ENCODE measurements at places on chromosomes 5 and 9.

- DNase-seq, result no peak
Observed at GRCh38 chr5:65954200-65954599, 27.8 kb downstream of the ERBIN start.

- DNase-seq, result peak; percentile 10
Observed at GRCh38 chr5:56200971-56201666, 32.0 kb downstream of the ANKRD55 start.

DNA sequence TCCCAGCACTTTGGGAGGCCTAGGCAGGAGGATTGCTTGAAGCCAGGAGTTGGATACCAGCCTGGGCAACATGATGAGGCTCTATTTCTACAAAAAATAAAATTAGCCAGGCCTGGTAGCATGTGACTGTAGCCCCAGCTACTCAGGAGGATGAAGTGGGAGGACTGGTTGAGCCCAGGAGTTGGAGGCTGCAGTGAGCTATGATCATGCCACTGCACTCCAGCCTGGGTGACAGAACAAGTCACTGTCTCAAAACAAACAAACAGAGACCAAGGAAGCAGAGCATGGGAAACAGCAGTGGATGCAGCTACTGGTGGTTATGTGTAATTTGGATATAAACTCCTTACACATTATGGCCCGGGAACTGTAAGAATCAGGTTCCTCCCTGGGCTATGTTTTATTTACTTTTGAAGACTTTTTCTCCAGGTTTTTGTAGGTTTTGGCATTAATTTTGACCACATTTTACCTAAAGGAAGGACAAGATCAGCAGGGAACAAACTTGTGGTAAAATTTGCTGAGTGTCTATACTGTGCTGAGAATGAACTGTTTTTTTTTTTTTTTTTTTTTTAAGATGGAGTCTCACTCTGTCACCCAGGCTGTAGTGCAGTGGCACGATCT lies 8.3 kb downstream of the KIF2A start:
- DNase-seq, result no peak

- DNase-seq, result no peak
Observed at GRCh38 chr9:4024281-4024777, 275.5 kb downstream of the GLIS3 start.

GRCh38 chr5:83337453-83338035 lies 134.0 kb upstream of the VCAN start:
- no peak for DNase-seq

DNA sequence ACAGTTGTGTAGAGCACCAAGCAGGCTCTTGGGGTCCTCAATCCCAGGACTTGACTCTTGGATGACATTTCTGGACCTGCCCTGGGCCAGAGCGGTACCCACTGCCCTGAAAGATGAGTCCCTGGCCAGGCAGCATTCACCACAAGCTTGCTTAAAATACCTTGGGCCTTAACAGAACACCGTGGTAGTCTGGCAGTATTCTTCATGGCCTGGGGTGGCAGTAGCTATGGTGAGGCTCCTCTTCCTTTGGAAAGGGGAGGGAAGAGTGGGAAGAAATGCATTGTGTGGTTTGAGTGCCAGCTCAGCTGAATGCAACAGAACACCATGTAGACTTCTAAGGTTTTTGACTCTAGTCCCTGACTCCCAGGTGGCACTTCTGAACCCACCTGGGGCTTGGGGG lies 29.4 kb upstream of the IRGM start:
- DNase-seq, result no peak

DNA sequence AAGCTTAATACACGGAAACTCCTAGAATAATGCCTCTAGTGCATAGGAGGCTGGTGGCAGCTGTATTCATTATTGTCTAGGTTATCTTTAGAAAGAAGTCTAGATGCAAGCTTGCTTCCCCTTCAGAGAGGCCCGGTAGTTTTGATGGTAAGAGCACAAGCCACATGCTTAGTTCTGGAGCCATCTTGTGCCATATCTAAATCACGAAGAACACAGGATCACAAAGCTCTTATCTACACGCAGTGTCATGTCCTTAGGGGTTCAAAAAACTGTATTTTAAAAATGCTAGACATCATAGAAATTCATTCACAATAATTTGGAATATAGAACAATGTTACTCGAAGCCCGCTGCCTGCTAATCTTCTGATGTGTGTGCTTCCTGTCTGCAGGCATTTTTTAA lies 6.2 kb downstream of the CACFD1 start:
- DNase-seq, result no peak

DNA sequence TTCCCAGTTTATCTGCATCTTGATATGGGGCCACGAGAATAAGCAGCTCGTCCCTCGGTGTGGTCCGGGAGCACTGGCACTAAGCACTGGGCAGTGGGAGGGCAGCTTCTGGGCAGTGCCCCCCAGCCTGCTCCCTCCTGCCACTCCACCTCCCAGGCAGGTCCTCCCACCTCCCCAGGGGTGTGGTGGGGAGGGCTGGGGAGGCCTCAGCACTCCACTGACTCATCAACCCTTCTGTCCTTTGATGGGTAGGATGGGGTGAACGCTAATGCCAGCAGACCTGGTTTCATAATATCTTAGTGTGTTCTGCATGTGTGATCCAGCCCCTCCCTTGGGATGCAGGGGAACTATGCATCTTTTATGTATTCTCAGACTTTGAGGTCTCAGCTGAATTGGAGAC lies 62.2 kb upstream of the GNE start:
- no peak for DNase-seq

DNA sequence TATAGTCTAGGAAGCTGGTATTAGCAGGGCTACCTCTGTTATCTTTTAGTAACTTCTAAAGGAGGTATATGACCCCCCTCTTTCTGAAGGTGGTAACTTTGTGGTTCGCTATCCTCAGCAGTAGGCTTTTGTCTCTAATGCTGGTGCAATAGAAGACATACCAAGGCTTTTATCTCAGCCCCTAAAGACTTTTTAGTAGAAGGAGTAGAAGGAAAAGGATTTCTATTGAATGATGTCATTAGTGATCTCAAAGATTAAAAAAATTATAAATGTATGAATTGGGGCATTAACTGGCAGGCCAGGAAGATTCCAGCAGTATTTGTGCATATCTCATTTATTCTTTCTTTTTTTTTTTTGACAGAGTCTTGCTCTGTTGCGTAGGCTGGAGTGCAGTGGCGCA lies 78.2 kb downstream of the RAI14 start:
- DNase-seq, result no peak

DNA sequence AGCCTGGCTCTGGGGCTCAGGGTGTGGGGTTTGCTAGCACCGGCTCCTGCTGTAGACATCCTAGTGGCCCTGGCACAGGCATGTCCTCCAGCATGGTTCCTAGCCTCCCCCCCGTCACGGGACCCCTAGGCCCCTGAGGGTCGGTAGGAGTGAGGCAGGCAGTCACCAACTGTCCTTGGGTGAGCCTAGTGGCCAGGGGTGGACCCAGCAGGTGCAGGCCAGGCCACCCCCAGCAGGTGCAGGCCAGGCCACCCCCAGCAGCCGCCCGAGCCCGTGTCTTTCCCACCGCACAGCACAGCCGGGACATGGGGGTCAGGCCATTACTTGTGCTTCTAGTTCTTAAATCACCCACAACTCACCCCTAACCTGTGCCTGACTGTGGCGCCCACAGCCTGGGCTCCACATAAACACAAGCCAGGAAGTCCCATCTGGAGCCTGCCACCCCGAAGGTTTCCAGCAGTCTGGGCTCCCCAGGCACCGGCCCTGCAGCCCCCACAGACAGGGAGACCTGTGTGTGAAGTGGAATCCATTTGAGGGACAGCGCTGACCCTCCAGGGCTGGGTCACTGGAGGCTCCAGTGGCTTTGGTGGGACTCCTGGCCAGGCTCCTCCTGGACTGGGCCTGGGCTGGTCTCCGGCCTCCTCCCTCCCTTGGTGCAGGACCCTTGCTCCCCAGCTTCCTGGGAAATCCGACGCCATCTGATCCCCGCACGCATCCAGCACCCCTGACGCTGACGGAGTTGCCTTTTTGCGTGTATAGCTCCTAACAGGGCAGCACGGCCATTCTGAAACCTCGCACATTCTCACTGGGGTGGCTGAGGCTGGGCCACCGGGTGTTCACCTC lies 114.1 kb upstream of the LPCAT1 start:
- DNase-seq, result no peak

- DNase-seq, result no peak
Observed at GRCh38 chr9:71819115-71819739, 50.9 kb upstream of the CEMIP2 start.

DNA sequence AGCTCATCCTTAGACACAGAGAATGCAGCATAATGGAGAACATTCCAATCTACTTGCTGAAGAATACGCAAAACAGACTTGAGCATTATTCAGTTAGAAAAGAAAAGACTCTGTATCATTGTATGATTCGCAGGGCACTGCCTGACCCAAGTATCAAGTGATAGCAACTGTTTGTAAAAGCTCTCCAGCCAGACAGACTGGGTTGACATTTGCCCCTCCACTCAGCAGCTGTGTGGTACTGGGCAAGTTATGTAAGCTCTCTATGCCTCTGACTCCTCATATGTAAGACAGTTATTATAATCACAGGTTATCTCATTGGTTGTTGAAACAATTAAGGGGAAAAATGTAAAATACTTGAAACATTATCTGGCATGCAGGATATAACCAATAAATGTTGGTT lies 505.0 kb downstream of the ELAVL2 start:
- DNase-seq, result no peak

DNA sequence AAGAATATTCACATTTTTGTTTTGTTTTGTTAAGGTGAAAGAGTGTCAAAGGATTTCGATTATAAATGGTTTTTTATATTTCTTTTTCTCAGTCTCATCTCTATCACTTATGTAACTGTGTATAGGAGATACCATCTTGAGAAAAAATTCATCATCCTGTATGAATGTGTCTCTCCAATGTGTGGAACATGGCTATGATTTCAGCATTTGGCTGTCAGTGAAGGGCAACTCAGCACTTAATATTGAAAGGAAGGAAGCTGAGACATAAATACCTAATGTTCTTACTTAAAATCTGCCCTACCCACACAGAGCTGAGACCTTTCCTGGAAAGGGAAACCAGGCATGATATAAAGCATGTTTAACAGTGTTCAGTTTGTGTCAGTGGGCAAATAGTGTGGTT lies 474.2 kb upstream of the RIOK2 start:
- DNase-seq, result no peak

DNA sequence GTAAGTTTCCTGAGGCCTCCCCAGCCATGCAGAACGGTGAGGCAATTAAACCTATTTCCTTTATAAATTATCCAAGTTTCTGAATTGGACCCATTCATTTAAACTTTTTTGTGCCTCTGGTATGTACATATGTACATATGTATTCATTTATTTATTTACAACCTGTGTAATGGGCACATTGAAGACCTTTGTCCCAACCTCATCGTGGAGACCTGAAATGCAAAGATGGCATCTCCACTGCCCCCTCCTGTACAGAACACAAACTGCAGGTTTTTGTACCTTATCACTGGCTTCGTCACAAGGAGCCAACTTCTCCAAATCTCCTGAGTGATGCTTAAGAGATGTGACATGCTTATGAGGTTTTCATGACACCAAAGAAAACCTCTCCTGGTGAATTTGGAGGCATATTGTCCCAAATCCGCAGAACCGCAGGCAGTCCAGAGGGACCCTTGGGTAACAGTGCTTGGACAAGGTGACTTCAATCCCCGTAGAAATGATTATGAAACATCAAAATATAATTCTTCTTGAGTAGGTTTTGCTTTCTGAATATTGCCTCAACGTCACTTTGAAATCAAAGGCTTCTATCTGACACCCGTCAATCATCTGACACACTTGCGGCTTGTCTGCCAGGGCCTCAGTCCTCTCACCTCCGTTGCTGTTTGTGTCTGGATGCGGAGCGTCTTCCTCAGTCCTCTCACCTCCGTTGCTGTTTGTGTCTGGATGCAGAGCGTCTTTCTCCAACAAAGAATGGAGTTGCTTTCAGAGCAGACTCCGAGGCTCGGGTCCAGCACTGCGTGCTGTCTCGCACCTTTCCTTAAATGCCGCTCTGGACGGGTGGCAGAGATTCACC lies 135.0 kb upstream of the IRX4 start:
- DNase-seq, result no peak

- no peak for DNase-seq
Observed at GRCh38 chr5:150152636-150153462, 2.8 kb downstream of the PDGFRB start.

- no peak for DNase-seq
Observed at GRCh38 chr9:85302938-85303756, 438.6 kb downstream of the AGTPBP1 start.

GRCh38 chr9:130561056-130561455 lies 18.3 kb upstream of the FUBP3 start:
- no peak for DNase-seq

GRCh38 chr9:94169968-94170367 lies 85.7 kb downstream of the PTPDC1 start:
- DNase-seq, result no peak

GRCh38 chr9:93065135-93065720 lies 6.7 kb downstream of the SUSD3 start:
- DNase-seq, result no peak

- DNase-seq, result no peak
Observed at GRCh38 chr9:136090056-136090735, 4.9 kb downstream of the NACC2 start.

GRCh38 chr5:135740475-135740874 lies 94.0 kb upstream of the SLC25A48 start:
- no peak for DNase-seq

- no peak for DNase-seq
Observed at GRCh38 chr9:129486756-129487657, 133.9 kb downstream of the C9orf50 start.

DNA sequence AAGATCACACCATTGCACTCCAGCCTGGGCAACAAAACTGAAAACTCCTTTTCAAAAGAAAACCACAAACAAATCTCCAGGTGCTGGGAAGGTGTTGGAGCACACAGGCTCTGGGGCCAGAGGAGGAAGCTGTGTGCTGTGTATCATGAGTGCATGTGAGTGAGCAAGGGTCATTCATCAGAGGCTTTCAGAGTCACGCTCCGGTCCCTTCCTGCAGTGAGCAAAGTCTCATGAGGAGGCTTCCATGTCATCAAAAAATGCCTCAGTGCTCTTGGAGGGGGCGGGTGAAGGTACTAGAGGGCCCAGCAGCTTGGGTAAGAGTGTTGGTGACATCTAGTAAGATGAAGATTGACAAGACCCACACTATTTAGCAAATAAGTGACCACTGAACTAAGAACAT lies 48.3 kb upstream of the TESK1 start:
- no peak for DNase-seq

DNA sequence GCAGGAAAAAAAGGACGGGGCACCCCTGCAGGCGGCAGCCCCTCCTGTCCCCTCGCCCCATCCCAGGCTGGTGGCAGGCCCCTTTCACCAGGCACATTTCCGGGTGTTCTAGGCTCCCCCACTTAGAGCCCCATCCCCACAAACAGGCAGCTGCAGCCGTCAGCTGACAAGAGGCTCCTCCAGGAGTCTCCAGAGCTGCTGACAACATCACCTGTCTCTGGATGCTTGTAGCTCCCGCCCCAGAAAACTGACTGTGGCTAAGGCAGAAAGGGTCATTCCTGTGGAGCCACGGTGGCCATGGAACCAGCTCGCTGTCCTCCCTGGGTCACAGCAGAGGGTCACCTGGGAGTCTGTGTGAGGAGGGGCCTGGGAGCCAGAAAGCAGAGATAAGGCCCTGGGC lies 50.9 kb downstream of the HMCN2 start:
- DNase-seq, result no peak

DNA sequence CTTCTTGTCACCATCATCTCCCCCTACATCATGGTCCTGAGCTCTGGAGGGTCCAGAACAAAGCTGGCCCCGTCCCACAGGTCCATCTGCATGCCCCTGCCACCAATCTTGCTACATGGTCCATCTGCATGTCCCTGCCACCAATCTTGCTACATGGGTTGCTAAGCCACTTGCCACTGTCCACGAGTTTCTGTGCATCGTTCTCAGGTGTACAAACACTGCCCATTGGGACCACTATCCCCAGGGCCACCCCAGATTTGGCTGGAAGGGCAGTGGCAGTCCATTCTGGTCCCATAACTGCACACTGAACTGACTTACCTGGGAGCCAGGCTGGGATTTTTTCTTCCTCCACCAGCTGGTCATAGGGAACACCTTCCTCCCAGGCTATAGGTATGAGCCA lies 8.0 kb upstream of the LAMC3 start:
- DNase-seq, result no peak
